Activated CD8-positive, alpha-beta memory T cell treated with anti-CD3 and anti-CD28 coated beads for 24 hours (primary cell): ENCODE measurements at places on chromosomes 13 and 19.

DNA sequence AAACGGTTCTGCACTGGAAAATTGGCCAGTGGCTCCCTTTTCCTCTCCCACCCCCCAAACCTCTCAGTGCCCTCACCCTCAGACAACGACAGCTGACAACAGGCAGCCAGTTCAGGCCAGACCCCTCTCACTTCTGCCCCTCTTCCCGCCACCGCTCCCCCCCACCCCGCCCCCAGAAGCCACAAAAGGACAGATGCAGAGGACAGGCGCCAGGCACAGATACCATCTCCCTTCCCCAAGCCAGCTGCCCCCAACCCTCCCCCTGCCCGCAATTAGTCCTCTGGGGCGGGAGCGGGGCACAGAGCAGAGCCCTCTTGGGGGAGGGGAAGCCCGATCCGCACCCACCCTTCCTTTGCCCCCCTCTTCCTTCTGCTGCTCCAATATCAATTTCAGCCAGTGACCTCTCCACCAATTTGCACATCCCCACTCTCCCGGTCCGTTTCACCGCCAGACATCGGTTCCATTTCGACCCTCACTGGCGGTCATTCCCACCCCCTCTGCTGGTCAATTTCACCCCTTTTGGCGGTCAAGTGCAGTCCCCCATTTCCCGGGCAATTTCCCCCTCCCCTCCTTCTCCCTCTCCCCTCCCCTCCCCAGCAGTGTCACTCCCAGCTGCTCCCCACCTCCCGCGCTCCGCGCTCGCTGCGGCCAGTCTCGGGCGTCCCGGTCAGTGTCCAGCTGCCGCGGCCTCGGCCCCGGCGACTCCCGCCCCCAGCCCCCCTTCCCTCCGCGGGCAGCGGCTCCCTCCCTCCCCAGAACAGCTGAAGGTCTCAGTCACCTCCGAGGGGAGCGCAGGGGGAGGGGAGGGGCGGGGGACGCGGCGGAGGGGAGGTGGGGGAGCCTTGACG lies at the start of gene SHD:
TSS of gene SHD (plus strand) at position 848 of the 848 bp plus-strand sequence. CDS start 798 bp downstream, outside the sequence.
- no peak for DNase-seq

DNA sequence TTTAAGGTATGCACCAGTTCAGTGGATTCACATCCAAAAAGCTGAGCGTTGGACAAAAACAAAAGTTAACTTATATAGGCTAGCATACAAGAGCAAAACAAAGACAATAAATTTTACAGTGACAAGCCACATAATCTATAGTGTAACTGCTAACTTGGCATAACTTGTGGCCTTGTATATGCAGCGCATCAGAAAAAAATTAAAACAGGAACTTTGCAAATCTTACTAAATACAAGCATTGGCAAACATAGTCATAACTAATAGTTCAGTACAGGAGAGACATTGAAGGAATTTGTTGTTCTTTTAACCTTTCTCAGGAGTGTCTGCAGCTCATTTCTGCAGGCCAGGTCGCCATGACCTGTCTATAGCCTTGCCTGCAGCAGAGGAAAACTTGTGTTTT lies 54.6 kb downstream of the OR10H4 start:
- DNase-seq = no peak

GRCh38 chr13:28503182-28503967 lies 8.4 kb upstream of the FLT1 start:
- DNase-seq = no peak

DNA sequence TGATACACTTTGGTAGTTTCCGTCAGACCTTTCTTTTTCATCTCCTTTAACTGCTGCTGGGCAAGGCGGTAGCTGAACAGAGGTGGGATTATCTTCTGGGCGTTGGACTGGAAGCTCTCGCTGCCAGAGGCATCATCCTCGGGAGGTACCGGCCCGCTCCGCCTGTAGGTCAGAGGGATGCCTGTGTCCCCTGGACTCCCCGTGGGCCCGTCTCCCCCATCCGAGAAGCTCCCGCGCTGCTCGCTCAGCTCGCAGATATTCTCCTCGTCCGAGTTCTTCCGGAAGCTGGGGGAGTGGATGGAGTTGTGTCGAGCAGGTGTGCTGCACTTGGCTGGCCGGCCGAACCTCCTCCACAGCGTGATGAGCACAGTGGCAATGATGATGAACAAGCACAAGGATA lies 27.7 kb downstream of the THSD1 start:
- DNase-seq = no peak

- DNase-seq = no peak
Observed at GRCh38 chr13:110685305-110686020, 20.5 kb downstream of the CARS2 start.

GRCh38 chr19:18626906-18627305 lies 9.9 kb upstream of the KLHL26 start:
- no peak for DNase-seq
